Activated CD8-positive, alpha-beta memory T cell treated with anti-CD3 and anti-CD28 coated beads, Interleukin-2, amount 10 ng/mL, durations not matched to agents 7 days and 5 days (primary cell): ENCODE measurements at places on chromosomes 6 and 20. TPM values are rescaled to one million over a fixed set of nuclear protein-coding genes. Genes with fewer than 3 reads are reported as not detected.

The SLC2A10 gene
- total RNA-seq = not detected

The TREM1 gene
- not detected for total RNA-seq

The HUS1B gene
- 1.9 TPM for total RNA-seq

The SEL1L2 gene
- total RNA-seq = not detected

The OLIG3 gene
- total RNA-seq = 0.18 TPM

The WFDC12 gene
- total RNA-seq = not detected

The PROCR gene
- 2.4 TPM for total RNA-seq

The SASH1 gene
- total RNA-seq = 0.03 TPM

The FAM184A gene
- total RNA-seq = 6.0 TPM

The ZBTB24 gene
- 22.7 TPM for total RNA-seq

The HLA-DRB5 gene
- 2.9 TPM for total RNA-seq

The AGER gene
- 20.7 TPM for total RNA-seq
